ENCODE measurements at places on chromosomes 3 and 15.

DNA sequence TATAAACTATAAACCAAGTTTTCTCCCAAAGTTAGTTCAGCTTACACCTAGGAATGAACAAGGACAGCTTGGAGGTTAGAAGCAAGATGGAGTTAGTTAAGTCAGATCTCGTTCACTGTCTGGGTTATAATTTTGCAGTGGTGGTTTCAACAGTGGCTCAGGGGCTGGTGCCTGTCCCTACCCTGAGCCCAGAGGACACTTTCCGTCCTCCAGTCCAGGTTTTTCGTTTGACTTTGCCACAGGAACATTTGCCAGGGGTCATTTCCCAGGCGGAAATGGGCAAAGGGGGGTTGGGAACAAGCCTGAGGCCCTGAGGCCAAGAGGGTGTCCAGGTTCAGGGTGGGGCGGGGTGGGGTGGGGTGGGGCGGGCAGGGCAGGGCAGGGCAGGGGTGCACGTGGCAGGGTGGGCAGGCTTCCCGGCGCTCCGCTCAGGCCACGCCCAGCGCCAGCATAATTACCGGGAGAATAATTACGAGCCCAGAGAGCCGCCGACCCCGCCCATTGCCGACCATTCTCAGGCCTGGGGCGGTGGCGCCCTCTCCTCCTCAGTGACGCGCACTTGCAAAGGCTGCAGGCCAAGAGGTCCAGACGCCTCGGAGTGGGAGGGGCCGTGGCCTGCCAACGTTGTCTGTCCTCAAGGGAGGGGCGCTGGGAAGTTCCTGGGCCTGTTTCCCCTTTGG, 70.4 kb downstream of the KLF13 start:
- DNase-seq = peak; percentile 40

DNA sequence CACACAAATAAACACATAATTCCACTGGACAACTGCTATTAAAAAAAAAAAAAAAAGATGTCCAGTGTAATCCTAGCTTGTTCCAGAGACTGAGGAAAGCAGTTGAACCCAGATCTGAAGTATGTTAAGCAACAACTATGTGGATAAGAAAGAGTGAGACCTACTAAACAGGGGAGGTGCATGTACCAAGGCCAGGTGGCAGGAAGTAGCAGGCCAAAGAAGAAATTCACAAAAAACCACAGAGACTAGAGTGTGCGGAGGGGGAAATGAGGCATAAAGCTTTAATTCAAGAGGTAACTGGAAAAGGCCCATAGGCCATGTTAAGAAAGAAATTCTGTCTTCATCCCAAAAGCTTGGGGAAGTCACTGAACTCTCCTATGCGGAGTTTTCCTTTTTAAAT, 490.0 kb downstream of the NAALADL2 start:
- DNase-seq = no peak

DNA sequence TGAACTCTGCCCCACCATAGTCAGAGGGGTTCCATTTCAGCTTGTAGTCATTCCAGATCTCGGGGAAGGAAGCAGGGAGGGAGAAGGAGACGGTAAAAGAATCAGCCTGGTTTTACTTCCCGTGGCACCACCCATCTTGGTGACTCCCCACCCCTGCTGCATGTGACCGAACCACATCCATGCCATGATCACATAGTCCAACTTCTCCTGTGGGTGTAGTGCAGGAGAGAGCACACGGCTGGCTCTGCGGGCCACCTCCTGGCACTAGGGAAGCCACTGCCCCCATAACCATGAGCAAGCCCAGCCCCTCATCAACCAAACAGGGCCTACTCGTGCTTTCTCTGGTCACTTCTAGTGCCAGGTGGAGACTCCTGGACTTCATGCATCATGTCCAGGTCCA, 3.7 kb downstream of the CHRNA3 start:
- no peak for DNase-seq

GRCh38 chr3:177772908-177773557, 575.8 kb upstream of the TBL1XR1 start:
- DNase-seq = no peak

DNA sequence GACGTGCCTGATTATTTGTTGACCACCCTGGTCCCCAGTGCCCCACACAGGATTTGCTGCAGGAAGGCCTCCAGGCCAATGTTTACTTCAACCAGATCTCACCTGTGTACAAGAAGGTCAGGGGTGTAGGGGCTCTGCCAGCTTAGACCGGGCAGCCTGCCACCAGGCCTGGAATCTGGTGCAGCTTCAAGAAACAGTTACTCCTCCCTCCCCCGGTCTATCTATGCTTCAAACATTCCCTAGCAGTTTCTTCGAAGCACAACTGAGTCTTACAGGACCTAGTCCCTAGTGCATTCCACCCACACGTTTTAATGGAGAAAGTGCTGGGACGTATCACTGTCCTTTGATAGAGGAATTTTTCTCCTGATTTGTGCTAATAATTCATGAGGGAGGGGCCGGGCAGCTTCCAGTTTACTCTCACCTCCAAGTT, 8.0 kb downstream of the SH3BP5 start:
- DNase-seq = no peak

- no peak for DNase-seq
These were observed 835 bp upstream of the GMPPB start for GRCh38 chr3:49724586-49724985.

- DNase-seq = no peak
These were observed 41.6 kb downstream of the TM2D3 start for GRCh38 chr15:101610611-101611000.

DNA sequence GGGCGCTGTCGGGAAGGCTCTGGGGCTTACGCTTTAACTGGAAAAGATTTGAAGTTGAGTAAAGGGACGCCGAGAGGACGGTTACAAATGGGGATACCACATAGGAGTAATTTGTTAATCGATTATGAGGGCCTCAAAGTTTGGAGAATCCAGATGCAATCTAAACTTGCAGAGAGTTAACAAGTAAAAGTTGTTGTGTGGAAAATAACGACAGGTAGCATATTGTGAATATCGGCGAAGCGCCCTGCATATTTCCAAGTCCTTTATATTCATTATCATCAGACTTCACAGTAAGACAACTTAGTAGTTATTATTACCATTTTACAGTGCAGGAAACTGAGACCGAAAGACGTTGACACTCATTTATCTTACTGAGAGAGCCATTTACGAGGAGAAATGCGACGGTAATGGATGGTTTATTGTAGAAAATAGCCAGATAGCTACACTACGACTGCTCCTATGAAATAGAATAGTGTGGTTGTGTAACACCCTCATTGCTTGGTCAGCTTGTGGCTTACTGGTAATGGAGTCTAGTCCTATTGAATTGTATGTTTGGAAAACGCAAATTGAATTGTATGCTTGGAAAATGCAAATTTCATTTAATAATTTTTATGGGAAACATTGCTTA, 700 bp downstream of the MKRN2 start:
- DNase-seq = peak; percentile 28

GRCh38 chr15:40449275-40449674, 8.5 kb downstream of the BAHD1 start:
- peak; percentile 46 for DNase-seq

GRCh38 chr3:31142139-31142538, 247.7 kb upstream of the GADL1 start:
- DNase-seq = no peak

GRCh38 chr3:124843506-124844177, 43.5 kb downstream of the ITGB5 start:
- no peak for DNase-seq

GRCh38 chr3:28286595-28286994, 45.2 kb downstream of the CMC1 start:
- peak; percentile 36 for DNase-seq

DNA sequence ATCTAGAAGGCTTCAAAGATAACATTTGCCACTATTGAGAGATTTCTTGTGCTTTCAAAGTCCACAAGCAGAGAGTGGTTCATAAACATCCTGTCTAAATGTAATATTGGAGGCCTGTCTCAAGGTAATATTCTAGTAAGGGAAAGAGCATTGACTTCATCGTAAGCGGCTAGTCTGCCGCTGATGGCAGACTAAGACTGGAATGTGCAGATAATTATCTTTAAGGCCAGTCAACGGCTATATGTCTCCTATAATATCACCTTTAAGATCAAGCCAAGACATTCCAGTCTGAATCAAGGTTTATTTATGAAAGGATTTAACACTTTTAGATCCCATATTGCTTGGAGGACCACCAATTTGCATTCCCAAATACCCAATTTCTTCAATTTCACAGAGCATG, 424.2 kb upstream of the WNT5A start:
- DNase-seq = no peak

- DNase-seq = no peak
These were observed 9.8 kb downstream of the GMPS start for GRCh38 chr3:155880286-155880685.

- peak; percentile 56 for DNase-seq
These were observed 114.0 kb downstream of the RFTN1 start for GRCh38 chr3:16399473-16399872.

- DNase-seq = no peak
These were observed 66.4 kb upstream of the RPL35A start for GRCh38 chr3:197883541-197883940.

GRCh38 chr15:44501768-44502366, 35.1 kb upstream of the EIF3J start:
- peak; percentile 55 for DNase-seq

DNA sequence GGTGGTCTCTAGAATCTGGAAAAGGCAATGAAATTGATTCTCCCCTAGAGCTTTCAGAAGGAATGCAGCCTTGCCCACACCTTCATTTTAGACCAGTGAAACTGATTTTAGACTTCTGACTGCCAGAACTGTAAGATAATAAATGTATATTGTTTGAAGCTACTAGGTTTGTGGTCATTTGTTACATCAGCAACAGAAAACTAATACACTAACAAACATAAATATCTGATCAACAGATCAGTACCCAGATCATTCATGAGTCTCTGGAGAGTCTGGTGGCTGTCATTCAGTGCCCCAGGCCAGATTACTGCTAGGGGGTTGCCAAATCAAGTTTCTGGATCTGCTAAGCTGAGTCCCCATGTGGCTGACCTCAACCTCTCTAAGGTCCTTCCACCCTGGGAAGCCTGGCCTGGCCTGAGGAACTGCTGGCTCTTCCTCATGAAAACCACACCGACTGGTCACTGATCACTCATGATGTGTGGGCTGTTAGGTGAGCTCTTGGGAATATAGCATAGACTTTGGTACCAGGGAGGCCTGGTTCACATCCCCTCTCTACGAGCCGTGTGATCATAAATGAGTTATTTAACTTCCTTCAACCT, 11.1 kb upstream of the LACTB start:
- no peak for DNase-seq

DNA sequence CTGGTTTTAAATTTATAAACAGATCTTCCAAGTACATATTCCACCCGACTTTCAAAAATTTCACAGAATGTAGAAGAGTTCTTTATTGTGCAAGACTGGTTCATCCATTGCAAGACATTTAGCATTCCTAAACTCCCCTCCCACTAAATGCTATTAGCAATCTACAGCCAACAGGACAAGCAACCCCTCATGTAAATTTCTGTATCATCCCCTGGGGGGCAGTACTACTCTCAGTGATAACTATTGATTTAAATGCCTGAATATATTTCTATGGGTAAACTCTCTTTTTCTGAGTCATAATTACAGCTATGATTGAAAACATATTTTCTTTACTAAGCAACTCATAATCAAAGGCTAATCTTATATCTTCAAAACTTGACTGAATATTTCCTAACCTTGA, 10.7 kb upstream of the SLC15A2 start:
- peak; percentile 13 for DNase-seq

DNA sequence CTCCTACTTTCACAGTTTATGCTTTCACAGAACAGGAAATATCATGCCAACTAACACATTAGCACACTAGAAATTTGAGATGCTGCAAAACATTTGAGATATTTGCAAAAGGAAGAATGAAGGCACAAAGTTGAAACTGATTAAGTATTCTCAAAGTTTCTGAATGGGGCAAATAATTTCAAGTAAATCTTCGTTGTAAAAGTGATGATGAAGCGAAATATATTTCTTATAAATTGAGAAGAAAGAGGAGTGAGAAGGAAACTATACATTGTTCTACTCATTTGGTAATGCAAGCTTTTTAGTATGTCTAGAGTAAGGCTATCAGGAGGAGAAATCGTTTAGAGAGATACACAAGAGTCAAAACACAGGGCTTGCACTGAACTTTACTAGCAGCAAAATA, 24.3 kb upstream of the LSAMP start:
- DNase-seq = no peak

- DNase-seq = no peak
These were observed 42.4 kb upstream of the LCTL start for GRCh38 chr15:66608159-66608558.

GRCh38 chr15:40407330-40407990, 1.9 kb downstream of the IVD start:
- no peak for DNase-seq

DNA sequence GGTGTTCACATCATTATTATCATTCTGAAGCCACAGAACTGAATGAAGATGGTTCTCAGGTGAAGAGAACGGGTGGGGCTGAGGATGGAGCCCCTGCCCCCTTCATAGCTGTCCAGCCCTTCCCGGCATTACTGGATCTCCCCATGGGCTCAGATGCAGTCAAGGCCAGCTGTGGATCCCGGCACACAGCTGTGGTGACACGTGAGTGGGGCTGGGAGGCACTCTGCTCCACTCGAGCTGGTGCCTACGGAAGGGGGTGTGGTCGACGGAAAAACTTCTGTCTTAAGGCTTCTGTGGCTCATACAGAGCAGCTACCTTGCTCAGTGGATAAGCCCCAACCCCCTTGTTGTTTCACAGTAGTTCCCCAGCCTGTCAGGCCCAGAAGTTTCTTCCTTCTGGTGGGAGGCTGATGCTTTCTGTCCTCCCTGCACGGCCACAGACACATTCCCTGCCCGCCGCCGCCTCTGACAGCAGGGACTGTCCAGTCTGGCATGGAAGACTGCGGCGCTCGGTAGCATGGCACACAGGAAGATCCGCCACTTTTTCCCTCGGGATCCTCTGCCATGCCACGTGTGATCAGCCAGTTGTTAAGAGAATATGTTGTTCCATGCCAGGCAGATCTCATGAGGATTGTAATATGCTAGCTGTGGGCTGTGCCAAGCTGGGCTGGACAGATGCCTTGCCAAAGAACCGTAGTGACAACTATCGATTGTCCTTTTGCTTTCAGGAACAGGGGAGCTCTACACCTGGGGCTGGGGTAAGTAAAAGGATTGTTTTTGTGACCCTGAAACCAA, 5.8 kb downstream of the RCCD1 start:
- no peak for DNase-seq

GRCh38 chr3:187401856-187402255, 33.7 kb downstream of the RTP4 start:
- peak; percentile 31 for DNase-seq

- DNase-seq = no peak
These were observed 89.3 kb downstream of the NR2E3 start for GRCh38 chr15:71899674-71900073.

DNA sequence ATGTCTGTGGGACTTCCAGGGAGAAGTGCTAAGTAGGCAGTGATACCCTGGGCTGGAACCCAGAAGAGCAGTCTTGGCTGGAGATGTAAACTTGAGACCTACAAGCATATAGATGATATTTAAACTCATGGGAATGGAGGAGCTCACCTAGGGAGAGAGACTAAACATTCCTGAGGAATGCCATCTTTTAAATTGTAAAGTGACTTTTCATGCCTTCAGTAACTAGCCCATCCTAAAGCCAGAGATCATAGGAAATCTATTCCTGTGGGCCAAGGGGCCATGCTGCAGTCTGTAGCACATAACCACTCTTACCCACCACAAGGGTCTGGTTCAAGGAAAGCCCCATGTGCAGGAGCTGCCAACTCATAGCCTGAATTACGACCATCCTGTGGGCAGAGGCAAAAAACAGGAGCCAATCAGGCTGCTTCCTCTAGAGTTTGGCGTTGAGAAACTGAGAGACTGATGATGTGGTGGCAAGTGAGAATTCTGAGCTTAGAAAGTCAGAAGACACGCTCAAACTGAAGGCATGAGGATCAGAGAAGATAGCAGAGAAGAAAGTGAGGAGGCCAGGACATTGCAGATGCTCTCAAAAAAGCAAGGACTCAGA, 37.5 kb downstream of the CTDSPL start:
- no peak for DNase-seq

GRCh38 chr15:68557469-68558317, 21.1 kb upstream of the CORO2B start:
- DNase-seq = no peak

Data from fibroblast of skin of right quadriceps (primary cell).